ENCODE measurements at places on chromosomes 2 and 18.

- no peak for DNase-seq
These were observed 756.6 kb downstream of the RNF144A start for GRCh38 chr2:7673853-7674252.

GRCh38 chr18:67477522-67477921 is 39.0 kb downstream of the DSEL start:
- no peak for DNase-seq

DNA sequence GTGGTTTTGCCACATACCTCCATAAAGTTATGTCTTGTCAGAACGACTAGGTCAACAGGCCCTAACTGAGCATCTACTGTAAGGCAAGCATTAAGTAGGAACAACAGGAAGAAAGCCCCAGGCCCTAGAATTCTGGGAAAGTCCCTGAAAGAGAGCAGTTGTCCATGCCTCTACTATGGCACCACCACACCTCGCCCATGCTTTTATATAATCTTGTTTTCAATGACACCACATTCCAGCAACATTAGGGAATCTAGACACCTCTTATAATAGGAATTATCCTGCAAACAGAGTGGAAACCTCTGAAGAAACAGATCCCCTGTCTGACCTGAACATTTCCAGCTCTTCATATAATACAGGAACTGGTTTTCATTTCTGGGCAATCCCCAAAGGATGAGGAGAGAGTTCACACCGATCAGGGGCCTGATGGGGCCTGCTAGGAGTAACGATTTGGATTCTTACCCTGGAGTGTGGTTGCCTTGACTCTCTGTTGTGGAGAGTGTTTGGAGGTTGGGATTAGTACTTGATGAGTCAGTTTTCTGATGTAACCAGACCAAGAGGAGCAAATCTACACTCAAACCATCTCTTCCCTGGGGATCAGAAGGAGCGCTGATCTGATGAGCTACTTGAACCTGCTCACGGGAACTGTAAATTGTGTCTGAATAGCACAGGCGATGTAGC is 31.9 kb upstream of the CEP68 start:
- DNase-seq, result no peak

DNA sequence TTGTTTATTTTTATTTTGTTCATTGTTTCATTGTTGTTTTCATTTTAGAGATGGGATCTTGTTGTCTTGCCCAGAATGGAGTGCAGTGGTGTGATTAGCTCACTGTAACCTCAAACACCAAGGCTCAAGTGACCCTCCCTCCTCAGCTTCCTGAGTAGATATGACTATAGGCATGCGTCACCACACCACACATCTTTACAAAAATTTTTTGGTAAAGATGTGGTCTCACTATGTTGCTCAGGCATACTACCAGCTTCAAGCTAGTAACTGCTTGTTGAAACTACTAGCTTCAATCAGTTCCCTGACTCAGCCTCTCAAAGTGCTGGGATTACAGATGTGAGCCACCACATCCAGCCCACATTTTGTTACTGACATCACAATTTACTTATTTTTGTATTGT is 14.8 kb downstream of the FAM237A start:
- no peak for DNase-seq

- DNase-seq, result no peak
These were observed 26.0 kb upstream of the LYPD6B start for GRCh38 chr2:149012545-149012944.

DNA sequence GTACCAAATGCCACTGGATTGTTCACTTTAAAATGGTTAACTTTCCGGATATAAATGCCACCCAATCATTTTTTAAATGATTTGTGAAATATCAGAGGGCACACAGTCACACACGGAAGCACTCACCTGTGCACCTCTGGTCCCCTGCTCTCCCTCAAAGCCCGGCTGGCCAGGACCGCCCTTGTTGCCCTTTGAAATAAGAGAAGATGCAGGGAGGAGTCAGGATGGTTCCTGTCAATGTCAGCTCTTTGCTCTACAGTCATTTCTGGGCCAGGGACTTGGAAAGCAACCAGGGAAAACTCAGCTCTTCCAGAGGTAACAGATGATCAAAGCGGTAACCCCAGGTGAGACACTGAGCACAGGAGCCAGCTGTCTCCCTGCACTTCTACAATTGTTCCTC is 60.7 kb downstream of the COL6A3 start:
- DNase-seq, result no peak

DNA sequence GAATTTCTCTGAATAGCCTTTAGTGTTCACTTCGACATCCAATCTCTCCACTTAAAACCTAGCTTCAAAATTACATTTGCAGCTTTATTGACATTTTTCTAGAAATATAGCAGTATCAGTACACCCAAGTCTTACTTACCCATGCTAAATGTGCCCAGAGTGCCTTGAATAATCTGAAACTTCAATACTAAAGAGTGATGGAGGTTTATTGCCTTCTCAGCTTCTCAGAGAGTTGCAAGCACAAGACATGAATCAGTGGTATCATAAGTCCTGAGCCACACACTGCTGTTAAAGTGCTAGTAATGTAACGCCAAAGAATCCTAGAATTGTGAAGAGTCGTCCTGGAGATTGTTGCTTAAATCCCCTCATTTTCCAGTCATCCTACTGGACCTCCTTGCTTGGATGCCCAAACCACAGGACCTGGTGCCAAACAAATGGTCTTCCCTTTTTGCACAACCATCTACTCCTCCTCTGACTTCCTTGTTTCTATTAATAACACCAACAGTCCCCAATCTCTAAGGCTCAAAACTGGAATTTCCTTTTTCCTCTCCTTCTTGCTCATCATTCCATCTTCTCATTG is 83.2 kb upstream of the SPATS2L start:
- DNase-seq, result no peak

DNA sequence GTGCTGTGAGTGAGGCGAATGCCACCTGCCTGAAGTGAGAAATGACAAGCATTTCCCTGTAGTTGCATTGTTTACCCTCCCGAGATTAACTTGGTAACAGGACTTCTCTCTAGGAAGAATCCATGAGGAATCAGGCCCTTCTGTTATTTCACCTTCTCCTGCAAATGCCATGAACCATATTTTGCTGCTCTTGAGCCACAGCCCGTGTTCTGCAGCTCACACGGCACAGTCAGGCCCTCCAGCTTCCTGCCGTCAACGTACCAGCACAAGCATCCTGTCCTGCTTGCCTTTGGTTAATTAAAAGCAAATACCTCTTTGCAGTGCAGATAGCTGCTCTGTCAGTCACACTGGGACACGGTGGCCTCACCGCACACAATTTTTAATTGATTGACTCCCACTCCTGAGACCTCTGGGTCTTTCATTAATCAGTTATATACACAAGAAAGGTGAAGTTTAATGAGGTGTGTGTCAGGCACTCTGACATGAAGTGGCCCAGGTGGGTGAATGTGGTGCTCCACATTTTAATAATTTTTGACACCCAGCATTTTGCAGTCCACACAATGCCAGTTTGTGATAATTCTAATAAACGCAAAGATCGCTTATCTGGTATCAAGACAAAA is 95.3 kb upstream of the ASB18 start:
- peak; percentile 10 for DNase-seq

DNA sequence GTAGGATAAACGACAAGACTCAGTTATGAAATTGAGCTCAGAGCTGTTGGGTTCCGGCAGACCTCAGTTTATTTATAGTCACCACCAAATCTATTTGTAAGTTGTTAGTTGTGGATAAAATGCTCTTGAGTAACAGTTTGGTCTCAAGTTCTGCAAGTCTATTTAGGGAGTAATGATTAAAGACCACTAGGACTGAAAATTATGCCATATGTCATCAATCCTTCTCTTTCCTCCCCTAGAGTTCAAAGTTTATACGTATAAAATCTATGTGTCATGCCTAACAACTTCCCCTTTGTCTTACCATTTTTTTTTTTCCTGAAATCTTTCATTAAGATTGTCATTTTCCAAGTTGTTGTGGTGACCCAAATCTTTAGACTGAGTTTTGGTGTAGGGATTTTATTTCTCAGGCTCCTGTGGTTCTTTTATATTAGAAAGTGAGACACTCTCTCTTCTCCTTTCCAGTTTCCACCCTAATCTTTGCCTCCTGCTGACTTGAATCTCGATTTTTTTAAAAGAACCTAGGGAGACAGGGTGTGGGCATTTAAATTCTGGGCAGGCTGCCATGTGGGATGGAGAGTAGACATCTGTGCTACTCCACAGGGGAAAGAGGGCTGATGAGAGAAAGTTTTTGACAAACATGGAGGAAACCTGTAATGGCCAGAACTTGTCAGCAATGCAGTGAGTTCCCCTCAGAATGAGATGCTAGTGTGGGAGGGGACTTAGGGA is 51.0 kb downstream of the LAMA3 start:
- no peak for DNase-seq

GRCh38 chr2:42168459-42169099 is 574 bp upstream of the EML4 start:
- DNase-seq, result no peak

- no peak for DNase-seq
These were observed 160.6 kb downstream of the METTL4 start for GRCh38 chr18:2410688-2411087.

DNA sequence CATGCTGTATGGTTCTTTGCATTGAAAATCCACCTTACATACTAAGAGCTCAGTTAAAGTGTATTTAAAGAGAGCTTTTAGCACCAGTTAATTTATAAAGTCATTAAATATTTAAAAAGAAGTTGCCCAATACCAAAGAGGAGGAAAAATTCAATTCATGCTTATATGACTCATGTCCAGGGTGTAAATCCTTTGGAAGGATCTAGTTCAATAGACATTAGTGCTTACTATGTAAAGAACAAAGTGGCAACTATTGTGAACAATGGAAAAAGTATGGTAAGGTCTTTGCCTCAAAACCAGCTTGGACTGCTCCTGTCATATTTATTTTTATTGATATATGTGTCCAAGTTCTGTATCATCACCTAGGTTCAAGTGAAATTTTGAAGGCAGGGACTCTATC is 90.5 kb downstream of the SCN9A start:
- no peak for DNase-seq

- DNase-seq, result no peak
These were observed 132.6 kb downstream of the VWC2L start for GRCh38 chr2:214543386-214543955.

GRCh38 chr2:513981-514706 is 163.1 kb downstream of the TMEM18 start:
- no peak for DNase-seq

- DNase-seq, result no peak
These were observed 123.3 kb downstream of the NCK2 start for GRCh38 chr2:105868060-105868459.

- no peak for DNase-seq
These were observed 17.9 kb downstream of the HS1BP3 start for GRCh38 chr2:20633001-20633400.

- DNase-seq, result no peak
These were observed 425.8 kb upstream of the KCNH7 start for GRCh38 chr2:163264341-163264740.

DNA sequence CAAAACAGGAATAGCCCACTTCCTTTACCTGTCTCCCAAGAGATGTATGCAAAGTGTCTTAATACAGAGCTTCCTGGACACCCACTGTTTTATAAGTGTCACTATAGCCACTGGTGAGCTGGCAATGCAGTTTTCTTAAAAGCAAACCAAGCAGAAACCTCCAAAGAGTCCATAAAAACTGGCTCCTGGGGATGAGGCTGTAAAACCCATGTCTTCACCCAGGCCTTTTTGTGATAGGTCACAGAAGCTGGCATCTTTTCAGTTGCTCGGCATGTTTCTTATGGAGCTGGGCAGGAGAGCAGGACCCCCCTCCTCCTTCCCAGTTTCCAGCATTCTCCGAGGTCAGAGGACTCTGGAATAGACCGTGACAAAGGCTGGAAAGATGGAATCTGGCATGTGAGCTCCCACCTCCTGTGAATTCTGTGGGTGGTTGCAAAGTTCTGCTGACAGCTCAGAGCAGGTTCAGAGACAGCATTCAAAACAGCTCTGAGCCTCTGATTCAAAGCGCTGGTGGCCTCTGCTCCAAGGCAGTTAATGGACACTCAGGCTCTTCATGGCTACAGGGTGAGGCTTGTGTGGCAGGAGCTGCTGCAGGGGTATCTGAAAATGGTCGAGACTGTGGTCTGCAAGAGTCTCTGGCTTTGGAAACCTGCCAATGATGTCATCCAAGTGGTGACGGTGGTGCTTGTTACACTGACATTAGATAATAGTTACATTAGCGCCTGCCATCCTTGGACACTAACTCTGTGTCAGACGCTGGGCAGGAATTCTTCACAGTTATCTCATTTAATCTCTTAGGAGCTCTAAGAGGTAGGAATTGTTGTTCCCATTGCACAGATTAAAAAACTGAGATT is 283.4 kb downstream of the CLIP4 start:
- DNase-seq, result no peak

- DNase-seq, result no peak
These were observed 120.5 kb upstream of the SLC14A2 start for GRCh38 chr18:45494811-45495210.

GRCh38 chr18:60350150-60350549 is 22.4 kb downstream of the MC4R start:
- DNase-seq, result no peak

DNA sequence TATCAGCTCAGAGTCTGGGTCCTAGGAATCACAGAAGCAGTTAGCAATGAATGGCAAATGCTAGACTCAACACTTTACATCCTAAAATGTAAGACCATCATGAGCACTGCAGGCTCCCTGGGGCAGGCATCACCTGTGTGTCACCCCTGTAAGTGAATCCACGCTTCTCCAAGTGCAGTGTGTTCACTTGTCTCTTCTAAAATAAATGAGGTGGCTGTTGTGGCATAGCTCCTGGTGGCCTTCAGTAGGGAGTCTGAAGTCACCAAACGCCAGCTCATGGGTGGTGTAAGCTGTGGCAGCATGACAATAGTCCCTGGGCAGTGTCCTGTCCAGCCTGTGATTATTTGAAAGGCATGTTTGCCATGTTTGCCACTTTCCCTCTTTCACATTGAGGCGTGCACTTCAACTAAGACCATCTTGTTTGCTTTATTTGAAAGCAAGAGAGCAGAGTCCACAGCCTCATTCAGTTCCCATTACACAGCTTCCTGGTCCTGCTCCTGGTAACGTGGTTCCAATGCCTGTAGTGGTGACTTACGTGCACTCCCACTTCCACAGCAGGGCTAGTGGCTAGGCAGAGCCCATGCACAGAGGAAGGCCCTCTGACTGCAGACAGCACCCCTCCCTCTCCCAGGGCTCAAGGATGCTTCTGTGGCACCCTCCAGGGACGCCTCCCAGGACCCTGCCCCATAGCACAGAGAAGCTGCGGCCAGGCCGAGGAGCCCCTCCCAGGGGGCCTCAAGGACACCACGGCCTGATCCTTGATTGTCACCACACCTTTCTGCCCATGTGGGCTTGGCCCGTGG is 24.3 kb downstream of the COA5 start:
- peak; percentile 32 for DNase-seq

DNA sequence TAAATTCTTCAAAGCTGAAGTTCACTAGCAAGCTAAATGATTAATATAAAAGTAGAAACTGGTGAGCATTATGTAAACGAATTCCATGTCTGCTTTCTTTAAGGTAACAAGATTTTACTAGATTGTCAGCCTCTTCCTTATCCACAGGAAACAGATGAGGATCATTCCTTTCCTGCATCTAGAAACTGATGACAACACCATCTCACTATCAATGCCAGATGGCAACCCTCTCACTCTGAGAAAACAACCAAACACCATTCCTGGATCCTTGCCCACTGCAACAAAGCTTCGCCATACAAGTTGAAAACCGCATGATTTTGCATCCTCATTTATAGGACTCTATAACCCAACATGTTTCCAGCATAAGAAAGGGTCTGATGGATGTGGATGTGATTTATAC is 122.9 kb downstream of the ZNF521 start:
- DNase-seq, result no peak

- DNase-seq, result no peak
These were observed 110.9 kb downstream of the NAB1 start for GRCh38 chr2:190759749-190760213.

Data from liver (tissue), 10 donors.